ENCODE measurements at places on chromosomes 6 and 20. TPM values are rescaled to one million over a fixed set of nuclear protein-coding genes. Genes with fewer than 3 reads are reported as not detected.

MRPS18A gene
- total RNA-seq = 30.8 TPM

PM20D2 gene
- 3.8 TPM for total RNA-seq

HRH3 gene
- total RNA-seq = not detected

KCNK16 gene
- total RNA-seq = not detected

GSTA2 gene
- not detected for total RNA-seq

SLC16A10 gene
- not detected for total RNA-seq

THBD gene
- total RNA-seq = 10.4 TPM

ZFAND3 gene
- total RNA-seq = 37.0 TPM

NEURL2 gene
- 3.6 TPM for total RNA-seq

PAK5 gene
- total RNA-seq = not detected

LY6G6D gene
- not detected for total RNA-seq

SSTR4 gene
- total RNA-seq = not detected

RHAG gene
- total RNA-seq = not detected

C20orf141 gene
- total RNA-seq = 0.47 TPM

FAM184A gene
- total RNA-seq = not detected

SDHAF4 gene
- total RNA-seq = 10.1 TPM

MAS1 gene
- not detected for total RNA-seq

UTRN gene
- 81.8 TPM for total RNA-seq

SLC22A7 gene
- total RNA-seq = not detected

TRIM15 gene
- not detected for total RNA-seq

PDCD2 gene
- total RNA-seq = 126 TPM

TMEM200A gene
- 2.6 TPM for total RNA-seq

CALHM5 gene
- total RNA-seq = 1.4 TPM

VNN1 gene
- not detected for total RNA-seq

ULBP3 gene
- total RNA-seq = 7.1 TPM

GNMT gene
- not detected for total RNA-seq

HDGFL1 gene
- total RNA-seq = not detected

OLIG3 gene
- total RNA-seq = not detected

PPP1R14C gene
- total RNA-seq = not detected

SNAP25 gene
- total RNA-seq = 2.1 TPM

MEI4 gene
- total RNA-seq = not detected

SPTLC3 gene
- total RNA-seq = 5.0 TPM

DNAH8 gene
- total RNA-seq = not detected

HLA-F gene
- total RNA-seq = 0.26 TPM

TOX2 gene
- total RNA-seq = 17.7 TPM

SOX18 gene
- 0.58 TPM for total RNA-seq

MACROD2 gene
- total RNA-seq = not detected

PLAGL2 gene
- total RNA-seq = 4.2 TPM

MUC21 gene
- not detected for total RNA-seq

HSPA1L gene
- 0.12 TPM for total RNA-seq

EYA2 gene
- total RNA-seq = 0.94 TPM

BMP2 gene
- 1.2 TPM for total RNA-seq

RIMS1 gene
- not detected for total RNA-seq

COL11A2 gene
- under 0.01 TPM for total RNA-seq

FOXF2 gene
- total RNA-seq = 4.5 TPM

SCRT2 gene
- not detected for total RNA-seq

GLP1R gene
- total RNA-seq = not detected

NSFL1C gene
- 25.4 TPM for total RNA-seq

DLK2 gene
- 5.8 TPM for total RNA-seq

FILIP1 gene
- total RNA-seq = 0.43 TPM

SPATS1 gene
- total RNA-seq = not detected

SAMD10 gene
- 0.09 TPM for total RNA-seq

UFL1 gene
- 19.4 TPM for total RNA-seq

TRAPPC3L gene
- not detected for total RNA-seq

RBBP8NL gene
- total RNA-seq = not detected

TNFRSF6B gene
- total RNA-seq = 9.3 TPM
